HFF-Myc (cell line): ENCODE measurements at places on chromosomes 6 and 20.
A peak's percentile ranks its signal among the peaks of the same experiment; 100 is the strongest.

- peak; percentile 57 for DNase-seq
Observed at GRCh38 chr6:39804466-39805065, 12.4 kb downstream of the DAAM2 start.

DNA sequence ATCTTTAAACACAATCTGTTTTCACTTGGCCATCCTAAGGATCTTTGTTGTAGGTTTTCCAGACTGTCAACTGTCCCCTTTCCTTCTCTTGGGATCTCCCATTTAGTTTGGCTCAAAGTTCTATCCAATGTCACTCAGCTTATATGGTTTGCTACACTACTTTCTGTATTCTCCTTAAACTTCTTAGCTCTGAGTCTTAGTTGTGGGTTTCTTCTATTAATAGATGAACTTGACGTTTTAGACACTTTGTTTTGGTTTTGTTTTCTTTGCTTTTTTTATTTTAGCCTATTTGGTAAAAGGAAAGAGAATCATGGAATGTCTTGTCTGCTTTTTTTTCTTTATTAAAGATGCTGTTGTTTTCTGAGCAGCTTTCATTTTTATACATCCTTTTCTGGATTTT is 11.4 kb downstream of the RMND1 start:
- DNase-seq: no peak

- DNase-seq: no peak
Observed at GRCh38 chr6:70985156-70985555, 28.3 kb upstream of the B3GAT2 start.

DNA sequence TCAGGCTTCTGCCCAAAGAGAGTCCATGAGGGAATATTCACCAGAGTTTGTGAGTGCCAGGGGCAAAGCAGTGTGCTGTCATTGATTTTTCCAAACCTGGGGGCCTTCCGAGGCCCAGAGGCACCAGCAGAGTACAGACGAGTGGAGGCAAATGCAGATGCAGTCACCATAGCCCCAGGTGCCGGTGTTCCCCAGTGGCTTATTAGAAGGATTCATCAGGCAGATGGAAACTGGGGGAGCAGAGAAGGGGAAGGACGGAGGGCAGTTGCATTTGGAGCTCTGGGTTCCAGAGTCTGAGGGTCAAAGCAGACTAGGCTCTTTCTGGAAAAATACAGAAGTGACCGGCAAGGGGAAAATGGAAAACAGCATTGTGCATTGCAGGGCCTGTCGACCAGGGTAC is 184.2 kb downstream of the ANKRD60 start:
- DNase-seq: no peak

GRCh38 chr6:44029444-44030185 is 97.6 kb downstream of the MRPL14 start:
- no peak for DNase-seq

- DNase-seq: no peak
Observed at GRCh38 chr6:17281100-17281496, at the start of gene RBM24. RBM24 (plus strand) TSS chr6:17281361; CDS start chr6:17281582, 221 bp downstream.

DNA sequence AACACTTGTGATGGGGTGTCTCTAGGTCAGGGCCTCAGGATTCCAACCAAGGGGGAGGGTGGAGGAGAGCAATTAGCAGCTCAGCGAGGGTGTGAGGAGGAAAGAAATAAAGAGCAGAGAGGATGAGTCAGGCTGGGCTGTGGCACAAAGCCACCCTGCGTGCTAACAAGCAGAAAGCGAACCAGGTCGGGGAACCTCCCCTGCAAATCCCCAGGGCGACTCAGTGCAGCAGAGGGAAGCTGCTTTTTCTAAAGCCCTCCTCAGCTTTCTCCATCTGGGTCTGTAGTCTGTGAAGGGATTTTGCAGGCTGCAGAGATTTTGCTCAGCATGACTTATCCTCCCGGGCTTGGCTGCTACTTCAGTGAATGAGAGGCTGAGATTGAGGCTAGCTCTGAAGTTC is 6.6 kb upstream of the SPO11 start:
- DNase-seq: no peak

DNA sequence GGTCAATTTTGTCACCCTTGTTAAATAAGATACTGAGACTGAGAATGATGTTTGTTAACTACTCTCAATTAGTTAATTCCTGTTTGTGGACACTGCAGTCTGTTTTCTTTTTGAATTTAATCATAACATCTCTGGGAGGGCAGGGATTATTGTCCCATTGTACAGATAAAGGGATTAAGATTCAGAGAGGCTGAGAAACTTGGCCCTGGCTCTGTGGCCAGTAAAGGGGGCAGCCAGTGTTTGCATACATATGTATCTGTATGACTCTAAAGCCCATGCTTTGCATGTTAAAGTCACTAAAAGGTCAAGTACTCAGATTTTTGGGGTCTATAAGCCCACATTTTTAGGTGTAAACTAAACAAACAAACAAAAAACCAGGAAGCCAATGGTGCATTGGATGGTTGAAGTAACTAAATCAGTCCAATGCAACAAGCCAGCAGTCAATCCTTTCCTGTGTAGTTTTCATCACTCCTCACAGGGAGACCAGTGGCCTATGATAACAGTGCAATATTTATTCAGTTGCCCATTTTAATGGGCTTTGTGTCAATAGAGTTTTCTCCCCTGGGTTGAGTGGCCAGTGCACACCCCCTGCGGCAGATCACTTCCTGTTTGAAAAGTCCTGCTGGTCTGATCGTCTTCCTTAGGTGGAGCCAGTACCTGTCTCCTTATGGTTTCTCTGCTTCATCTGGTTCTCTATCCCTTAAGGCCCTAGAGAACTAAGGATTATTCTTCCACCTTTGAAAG is 106.7 kb downstream of the SLX4IP start:
- no peak for DNase-seq

DNA sequence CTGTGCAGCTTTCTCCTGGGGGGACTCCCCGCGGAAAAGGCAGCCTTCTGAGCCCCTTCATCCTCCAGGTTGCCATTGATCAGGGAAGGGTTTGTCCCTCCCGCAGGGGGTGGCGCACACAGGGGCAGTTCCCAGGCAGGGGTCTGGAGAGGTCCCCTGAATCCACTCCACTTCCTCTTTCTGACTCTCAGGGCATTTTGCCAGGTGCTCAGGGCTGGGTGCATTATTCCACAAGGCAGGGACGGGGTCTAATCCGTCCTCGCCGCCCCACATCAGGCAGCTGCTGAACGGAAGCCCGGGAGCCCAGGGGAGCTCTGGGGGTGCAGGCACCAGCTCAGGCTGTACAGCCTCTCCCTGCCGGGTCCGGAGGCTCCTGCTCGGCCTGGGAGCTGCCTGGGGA is 180.9 kb downstream of the TTLL2 start:
- DNase-seq: no peak

DNA sequence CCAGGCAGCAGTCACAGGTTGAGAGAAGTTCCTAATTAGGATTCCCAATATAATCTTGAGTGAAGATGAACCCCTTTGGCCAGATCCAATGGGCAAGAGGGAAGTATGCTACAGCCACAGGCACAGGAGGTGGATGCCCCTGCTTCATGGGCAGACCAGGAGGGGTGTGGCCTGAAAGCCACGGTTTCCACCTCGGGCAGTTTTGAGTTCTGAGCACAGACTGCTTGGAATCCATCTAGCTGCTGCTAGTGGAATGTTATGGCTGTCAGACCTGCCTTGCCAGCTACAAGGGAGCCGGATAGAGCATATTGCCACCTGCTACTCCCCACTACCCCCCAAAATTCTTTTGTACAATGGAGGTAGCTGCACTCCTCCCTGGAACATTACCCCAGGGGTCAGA is 672.9 kb downstream of the HACE1 start:
- no peak for DNase-seq
